Activated CD4-positive, alpha-beta T cell treated with anti-CD3 and anti-CD28 coated beads, Interleukin-2, amount 50 U/mL, for 4 hours (primary cell): ENCODE measurements at places on chromosomes 11 and 22.
A peak's percentile ranks its signal among the peaks of the same experiment; 100 is the strongest.

GRCh38 chr11:3158131-3158591, 6.9 kb downstream of the OSBPL5 start:
- DNase-seq = no peak

DNA sequence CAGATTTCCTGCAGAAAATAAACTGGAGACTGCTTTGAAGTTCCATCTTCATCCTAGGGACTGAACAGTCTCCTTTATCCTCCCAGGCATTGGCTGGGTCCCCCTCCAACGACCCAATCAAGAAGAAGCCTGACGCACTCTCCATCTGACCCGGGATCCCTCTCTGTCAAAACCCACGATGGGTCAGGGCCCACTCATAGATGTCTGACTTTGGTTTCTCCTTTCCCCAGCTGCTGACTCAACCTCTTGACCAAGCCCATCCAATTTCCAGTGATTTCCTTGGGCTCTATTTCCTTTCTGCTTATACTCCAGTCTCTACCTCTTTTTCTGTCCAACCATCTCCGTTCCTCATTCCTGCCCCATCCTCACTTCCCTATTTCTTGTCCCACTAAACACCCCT, 189.7 kb downstream of the MIAT start:
- DNase-seq = no peak

DNA sequence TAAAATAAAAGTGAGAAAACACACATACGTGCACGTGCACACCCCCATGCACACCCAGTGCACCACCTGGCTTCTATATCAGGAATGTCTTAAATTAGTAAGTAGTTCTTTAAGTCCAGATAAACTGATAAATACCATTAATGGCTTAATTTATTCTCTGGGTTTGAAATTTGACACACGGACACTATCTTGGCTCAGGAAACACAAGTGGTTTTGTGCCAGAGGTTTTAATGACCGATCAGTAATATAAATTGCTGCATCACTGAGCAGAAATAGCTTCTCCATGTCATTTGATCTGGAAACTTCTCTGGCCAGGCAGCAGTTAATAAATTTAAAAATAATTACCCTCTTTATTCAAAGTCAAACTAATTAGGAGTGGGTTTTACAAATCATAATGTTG, 101.5 kb upstream of the NNMT start:
- no peak for DNase-seq

DNA sequence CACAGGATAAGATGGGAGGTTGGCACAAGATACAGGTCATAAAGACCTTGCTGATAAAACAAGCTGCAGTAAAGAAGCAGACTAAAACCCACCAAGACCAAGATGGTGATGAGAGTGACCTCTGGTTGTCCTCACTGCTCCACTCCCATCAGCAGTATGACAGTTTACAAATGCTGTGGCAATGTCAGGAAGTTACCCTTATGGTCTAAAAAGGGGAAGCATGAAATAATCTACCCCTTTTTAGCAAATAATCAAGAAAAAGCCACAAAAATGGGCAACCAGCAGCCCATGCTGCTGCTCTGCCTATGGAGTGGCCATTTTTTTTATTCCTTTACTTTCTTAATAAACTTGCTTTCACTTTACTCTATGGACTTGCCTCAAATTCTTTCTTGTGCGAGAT, 8.7 kb upstream of the PIWIL4 start:
- no peak for DNase-seq

DNA sequence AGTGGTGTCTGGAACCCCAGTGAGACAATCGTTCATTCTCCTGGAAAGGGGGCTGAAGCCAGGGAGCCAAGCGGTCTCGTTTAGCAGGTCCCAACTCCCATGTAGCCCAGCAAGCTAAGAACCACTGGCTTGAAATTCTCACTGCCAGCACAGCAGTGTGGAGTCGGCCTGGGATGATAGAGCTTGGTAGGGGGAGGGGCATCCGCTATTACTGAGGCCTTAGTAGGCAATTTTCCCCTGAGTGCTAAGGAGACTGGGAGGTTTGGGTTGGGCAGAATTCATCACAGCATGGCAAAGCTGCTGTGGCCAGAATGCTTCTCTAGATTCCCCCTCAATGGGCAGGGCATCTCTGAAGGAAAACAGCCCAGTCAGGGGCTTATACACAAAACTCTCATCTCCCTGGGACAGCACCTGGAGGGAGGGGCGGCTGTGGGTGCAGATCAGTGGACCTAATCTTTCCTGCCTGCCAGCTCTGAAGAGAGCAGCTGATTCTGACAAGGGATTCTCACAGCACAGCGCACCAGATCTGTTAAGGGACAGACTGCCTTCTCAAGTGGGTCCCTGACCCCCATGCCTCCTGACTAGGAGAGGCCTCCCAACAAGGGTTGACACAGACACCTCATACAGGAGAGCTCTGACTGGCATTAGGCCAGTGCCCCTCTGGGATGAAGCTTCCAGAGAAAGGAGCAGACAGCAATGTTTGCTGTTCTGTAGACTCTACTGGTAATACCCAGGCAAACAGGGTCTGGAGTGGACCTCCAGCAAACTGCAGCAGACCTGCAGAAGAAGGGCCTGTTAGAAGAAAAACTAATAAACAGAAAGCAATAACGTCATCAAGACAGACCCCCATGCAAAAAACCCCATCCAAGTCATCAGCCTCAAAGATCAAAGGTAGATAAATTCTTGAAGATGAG, 14.8 kb downstream of the OR52M1 start:
- DNase-seq = no peak

GRCh38 chr22:46622081-46622521, 1.9 kb downstream of the GRAMD4 start:
- DNase-seq = no peak

DNA sequence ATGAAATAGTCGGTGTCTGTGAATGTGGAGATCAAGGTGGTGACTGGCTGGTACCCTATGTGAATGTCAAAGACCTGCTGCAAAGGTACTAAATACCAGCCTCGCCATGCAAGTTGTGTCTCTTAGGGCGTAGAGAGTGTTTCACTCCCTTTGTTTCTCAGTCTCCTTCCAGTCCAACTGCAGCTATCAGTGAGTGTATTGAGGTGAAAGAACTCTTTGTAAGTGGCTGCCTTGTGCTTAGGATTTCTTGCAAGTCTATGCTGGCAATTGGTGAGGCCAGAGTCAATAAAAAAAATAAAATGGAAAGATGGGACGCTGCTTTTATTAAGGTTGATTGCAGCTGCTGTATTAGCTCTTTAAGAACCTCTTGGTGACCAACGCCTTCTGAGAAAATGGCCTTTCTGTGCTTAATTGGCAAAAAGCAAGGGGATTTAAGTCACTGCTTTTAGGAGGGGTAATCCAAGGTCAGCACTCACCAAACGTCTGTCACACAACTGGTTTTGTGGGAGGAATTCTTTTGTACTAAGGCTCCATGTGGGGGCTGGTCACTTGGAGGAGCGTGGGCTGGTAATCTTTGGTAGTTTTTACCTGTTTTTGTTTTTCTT, 95.1 kb downstream of the PARVA start:
- DNase-seq = no peak

DNA sequence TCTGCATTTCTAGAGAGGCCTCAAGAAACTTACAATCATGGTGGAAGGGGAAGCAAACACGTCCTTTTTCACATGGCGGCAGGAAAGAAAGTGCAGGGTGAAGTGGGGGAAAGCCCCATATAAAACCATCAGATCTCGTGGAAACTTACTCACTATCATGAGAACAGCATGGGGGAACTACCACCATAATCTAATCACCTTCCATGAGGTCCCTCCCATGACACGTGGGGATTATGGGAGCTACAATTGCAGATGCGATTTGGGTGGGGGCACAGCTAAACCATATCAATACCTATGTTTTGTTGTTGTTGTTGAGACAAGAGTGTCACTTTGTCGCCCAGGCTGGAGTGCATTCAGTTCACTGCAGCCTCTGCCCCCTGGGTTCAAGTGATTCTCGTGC, 29.9 kb downstream of the SFI1 start:
- DNase-seq = peak; percentile 9

DNA sequence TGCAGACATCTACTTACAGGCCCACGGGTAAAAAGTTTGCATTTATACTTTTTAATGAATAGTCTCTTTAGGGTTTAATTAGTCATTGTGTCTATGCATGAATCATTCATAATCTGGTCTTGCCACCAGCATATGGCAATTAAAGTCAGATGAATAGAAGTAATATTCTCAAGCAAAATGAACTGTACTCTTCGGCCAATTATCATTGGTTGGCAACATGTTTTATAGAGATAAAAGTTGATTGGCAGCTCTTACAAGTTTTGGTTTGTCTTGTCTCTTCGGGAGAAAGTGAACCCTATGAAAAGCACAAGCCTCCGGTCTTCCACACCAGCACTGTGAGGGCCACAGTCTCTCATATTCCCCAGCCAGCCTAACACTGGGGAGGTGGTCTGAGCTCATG, 97.8 kb downstream of the OSBP2 start:
- DNase-seq = no peak

DNA sequence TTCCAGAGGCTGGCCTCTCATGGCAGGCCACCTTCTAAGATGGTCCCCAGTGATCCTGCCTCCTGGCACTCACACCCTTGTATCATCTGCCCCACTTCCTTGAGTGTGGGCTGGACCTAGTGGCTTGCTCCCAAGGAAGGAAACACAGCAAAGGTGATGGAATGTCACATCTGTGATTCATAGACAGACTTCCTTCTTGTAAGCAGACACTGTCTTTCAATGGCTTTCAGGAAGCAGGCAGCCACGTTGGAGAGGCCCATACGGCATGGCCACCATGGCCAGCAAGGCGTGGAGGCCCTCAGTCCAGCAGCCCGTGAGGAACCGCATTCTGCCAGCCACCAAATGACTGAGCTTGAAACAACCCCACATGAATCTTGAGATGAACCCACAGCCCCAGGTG, 11.3 kb downstream of the LMO1 start:
- no peak for DNase-seq

- DNase-seq = no peak
Observed at GRCh38 chr11:126727381-126727780, 273.2 kb downstream of the KIRREL3 start.

DNA sequence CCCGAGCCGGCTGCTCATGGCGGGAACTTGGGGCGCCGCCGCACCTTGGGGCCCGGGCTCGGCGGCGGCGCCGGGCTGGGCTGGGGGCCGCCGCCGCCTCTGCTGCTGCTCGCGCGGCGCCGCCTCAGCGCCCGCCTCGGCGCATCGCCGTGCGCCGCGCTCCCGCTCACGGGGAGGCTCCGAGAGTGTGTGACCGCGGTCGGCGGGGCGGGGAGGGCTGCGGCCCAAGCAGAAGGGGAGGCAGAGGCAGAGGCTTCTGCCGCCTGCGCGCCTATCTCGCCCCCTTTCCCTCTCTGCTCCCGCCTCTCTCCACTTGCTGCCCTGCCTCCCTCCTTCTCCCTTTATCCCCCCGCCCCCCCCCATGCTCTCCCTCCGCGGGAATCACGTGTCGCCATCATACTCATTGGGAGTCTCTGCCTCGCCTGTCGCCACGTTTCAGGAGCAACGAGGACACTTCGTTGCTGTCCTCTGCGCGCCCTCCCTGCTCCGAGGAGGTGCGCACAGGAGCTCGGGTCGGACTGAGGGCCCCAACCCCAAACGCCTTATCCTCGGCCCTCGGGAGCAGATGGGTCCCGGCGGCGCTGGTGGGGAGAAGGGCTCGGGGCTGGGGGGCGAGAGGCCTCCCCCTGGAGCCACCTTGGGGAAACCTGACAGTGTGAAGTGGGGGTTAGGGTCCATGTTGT, at the start of gene GUCY1A2:
TSS of gene GUCY1A2 (minus strand) at position 258 of the 683 bp plus-strand sequence. CDS start 421 bp downstream, outside the sequence.
- DNase-seq = no peak

DNA sequence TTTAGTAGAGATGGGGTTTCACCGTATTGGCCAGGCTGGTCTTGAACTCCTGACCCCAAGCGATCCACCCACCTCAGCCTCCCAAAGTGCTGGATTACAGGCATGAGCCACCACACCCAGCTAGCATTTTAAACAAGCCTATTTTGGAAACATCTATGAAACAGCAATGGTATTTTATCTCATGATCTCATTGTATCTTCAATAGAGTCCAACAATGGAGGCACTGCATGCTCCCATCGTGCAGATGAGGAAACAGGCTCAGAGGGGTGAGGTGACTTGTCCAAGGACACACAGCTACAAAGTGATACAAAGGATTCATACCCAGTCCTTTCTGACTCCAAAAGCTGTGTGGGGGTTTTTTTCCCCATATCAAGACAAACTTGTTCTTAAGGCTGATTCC, 39.0 kb upstream of the RTL6 start:
- no peak for DNase-seq

GRCh38 chr11:10838083-10838482, 19.8 kb downstream of the ZBED5 start:
- no peak for DNase-seq

- no peak for DNase-seq
Observed at GRCh38 chr11:67058506-67058905, 1.9 kb downstream of the RHOD start.

GRCh38 chr11:95977534-95978174, 53.7 kb upstream of the MTMR2 start:
- no peak for DNase-seq

GRCh38 chr11:83574519-83574918, 288.4 kb upstream of the CCDC90B start:
- no peak for DNase-seq

- DNase-seq = no peak
Observed at GRCh38 chr22:48873191-48873520, 954.5 kb downstream of the BRD1 start.

- DNase-seq = no peak
Observed at GRCh38 chr11:132901638-132902471, 630.4 kb downstream of the OPCML start.

- no peak for DNase-seq
Observed at GRCh38 chr22:49080631-49081030, 747.0 kb downstream of the BRD1 start.

GRCh38 chr11:112902361-112903011, 58.7 kb upstream of the NCAM1 start:
- no peak for DNase-seq
